ENCODE measurements at places on chromosomes 7 and 10.
A peak's percentile ranks its signal among the peaks of the same experiment; 100 is the strongest.

- no peak for DNase-seq
These were observed 27.4 kb upstream of the ABLIM1 start for GRCh38 chr10:114685456-114685855.

DNA sequence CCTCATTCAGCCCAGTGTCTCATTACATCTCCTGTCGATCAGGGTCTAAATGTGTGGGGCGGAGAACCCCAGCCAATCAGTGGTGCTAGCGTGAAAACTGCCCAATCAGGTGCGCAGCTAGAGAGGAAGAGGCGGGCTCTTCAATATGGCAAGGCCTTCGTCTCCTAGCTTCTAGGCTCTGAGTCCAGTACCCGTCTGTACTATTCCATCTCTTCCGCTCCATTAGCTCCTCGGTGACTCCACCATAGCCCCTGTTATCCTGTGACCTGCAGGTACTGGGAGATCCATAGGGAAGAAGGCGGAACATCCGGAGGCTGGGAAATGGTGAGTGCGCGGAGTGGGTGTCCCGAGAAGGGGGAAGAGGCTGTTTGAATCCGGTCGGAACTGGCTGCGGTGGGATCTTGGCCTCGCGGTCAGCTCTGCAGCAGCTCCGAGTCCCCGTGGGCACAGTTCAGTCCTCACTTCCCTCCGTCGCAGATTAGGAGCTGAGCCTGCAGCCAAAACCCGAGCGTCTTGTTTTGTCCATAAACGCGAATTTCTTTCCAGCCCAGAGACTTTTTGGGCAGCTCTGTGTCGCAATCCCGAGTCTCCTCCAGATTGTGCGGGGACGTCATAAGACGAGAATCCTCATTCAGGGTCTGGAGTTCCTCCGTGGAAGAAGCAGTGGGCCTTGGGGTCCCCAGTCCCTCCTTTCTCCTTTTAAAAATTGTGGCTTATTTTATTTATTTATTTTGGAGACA, at the start of gene ZNF727:
TSS of gene ZNF727 (plus strand) at position 134 of the 740 bp plus-strand sequence. CDS start at position 322, 188 bp downstream.
- peak; percentile 27 for DNase-seq

GRCh38 chr10:50431791-50432190, 180.5 kb upstream of the ASAH2 start:
- DNase-seq: no peak

GRCh38 chr7:68706291-68706690, 892.0 kb upstream of the AUTS2 start:
- DNase-seq: no peak

- DNase-seq: no peak
These were observed 43.6 kb upstream of the TNPO3 start for GRCh38 chr7:129098409-129099084.

DNA sequence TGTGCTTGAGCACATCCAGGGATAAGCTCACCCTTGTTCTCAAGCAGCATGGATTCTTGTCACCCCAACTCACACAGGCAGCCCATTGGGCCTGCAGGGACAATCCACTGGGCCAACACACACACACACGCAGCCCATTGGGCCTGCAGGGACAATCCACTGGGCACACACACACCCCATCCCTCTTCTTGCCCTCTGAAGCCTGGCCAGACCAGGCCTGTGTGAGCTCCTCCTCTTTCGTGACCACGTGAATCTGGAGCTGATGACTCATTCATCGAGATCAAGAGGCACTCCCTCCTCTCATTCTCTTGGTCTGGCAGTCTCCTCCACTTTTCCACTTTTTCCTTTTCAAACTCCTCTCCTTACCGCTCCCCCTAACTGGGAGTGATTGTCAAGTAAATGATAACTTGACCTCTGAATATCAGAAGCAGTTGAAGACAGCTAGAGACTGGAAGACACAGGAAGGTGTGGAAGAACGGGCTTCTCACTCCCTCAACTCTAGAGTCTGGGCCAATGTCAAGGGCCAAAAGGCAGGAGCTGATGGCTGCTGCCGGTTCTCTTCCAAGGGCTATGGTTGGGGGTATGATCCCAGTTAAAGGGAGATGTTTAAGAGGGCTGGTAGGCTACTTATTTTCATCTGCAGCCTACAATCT, 89.7 kb downstream of the HIPK2 start:
- no peak for DNase-seq

DNA sequence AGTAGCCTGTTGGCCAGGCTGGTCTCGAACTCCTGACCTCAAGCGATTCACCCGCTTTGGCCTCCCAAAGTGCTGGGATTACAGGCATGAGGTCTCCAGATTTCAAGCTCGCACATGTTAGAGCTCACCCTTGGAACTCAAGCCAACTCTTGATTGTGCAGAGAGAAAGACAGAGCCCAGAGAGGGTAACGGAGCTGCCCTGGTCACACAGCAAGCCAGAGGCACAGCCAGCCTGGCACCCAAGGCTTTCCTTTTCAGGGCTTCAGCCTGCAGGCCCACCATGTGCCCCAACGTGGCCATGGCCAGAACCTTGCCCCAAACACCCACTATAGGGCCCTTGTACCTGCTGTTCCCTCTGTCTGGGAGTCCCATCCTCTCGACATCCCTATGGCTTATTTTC, 49.1 kb upstream of the CUX1 start:
- no peak for DNase-seq

GRCh38 chr7:51035716-51036115, 253.0 kb upstream of the GRB10 start:
- DNase-seq: no peak

- DNase-seq: no peak
These were observed 273.9 kb upstream of the ADARB2 start for GRCh38 chr10:2011106-2011716.

GRCh38 chr10:79409038-79409725, 36.2 kb downstream of the ZCCHC24 start:
- DNase-seq: no peak

DNA sequence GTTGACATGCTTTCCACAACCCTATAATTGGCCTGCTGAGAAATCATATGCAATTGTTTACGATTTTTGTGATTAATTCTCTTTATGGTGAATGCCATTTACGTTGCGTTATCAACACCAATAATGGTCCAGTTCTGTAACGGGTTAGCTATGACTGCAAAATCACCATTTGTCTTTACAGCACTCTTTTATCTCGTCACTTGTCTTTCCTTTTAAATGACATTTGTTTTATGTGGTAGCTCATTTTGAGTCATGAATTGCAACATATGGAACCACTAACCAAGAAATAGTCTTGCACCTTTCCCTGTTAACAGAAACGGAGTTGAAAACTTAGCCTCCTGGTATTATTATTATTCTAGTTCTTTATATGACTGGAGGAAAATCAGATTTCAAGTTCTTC, 3.1 kb upstream of the KIAA1217 start:
- DNase-seq: no peak

DNA sequence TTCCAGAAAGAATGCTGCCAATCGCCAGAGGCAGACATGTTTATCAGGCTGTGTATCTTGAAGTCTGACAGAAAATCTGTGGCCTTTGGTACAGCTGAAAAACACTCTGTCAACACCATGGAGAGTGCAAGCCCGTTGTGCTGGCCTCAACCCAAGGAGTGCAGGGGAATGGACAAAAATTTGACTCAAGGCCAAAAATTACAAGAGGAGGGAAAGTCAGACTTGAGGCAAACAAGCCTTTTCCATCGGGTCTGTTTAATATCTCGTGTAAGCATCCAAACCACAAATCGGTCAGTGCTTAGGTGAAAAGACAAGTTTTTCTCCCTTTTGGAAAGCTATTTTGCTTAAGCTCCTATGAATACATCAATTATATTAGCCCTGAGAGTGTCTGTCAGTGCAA, 305.3 kb upstream of the NFE2L3 start:
- DNase-seq: no peak

All from NCI-H1930 (cell line).